Right ventricle myocardium superior (tissue), 1 donor: ENCODE measurements at places on chromosomes 12 and 14. TPM values are rescaled to one million over a fixed set of nuclear protein-coding genes. Genes with fewer than 3 reads are reported as not detected.

ANKRD33 gene
- total RNA-seq = not detected

DNA sequence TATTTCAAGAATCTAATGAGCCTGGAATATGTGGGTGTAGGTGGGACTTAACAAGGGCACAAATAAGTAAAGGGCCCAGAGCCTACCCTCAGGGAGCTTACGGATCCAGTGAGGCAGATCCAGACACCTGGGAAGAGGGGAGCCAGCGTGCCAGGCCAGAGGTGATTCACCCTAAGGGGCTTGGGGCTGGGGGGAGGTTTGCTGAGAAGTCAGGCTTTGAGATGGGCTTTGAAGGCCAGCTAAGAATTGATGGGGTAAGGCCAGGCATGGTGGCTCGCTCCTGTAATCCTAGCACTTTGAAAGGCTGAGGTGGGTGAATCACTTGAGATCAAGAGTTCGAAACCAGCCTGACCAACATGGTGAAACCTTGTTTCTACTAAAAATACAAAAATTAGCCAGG lies 695 bp upstream of the MMP19 start:
- no peak for DNase-seq

DNA sequence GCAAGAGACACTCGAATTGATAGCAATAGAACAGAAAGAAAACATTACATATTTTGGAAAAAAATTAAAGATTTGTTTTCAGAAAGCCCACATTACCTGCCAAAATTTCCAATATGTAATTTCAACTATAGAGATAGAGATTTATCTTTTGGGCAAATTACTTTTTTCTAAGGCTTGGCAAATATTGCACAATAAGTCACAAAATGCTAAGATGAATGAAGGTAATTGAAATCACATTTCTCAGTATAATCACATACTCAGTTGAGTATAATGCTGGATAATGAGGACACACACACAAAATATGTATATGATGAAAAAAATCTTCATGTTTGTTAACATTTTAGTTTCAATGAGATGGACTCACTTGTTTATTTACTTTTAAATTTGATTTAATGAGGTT lies 189.2 kb upstream of the STXBP6 start:
- no peak for DNase-seq

RALGAPA1 gene
- 31.3 TPM for total RNA-seq

STRAP gene
- total RNA-seq = 123 TPM

- DNase-seq = peak; percentile 76
Measured at GRCh38 chr12:108826101-108826806, 31.1 kb downstream of the SSH1 start.

GRCh38 chr12:23025372-23026016 lies 400.5 kb downstream of the ETNK1 start:
- no peak for DNase-seq

DEGS2 gene
- total RNA-seq = not detected

KCNH5 gene
- total RNA-seq = not detected

- peak; percentile 66 for DNase-seq
Measured at GRCh38 chr14:89137526-89138163, 279.4 kb downstream of the FOXN3 start.
